Effector CD4-positive, alpha-beta T cell (primary cell): ENCODE measurements at places on chromosomes 6 and 20.

GRCh38 chr20:51608061-51608460, 65.5 kb upstream of the NFATC2 start:
- DNase-seq = no peak

DNA sequence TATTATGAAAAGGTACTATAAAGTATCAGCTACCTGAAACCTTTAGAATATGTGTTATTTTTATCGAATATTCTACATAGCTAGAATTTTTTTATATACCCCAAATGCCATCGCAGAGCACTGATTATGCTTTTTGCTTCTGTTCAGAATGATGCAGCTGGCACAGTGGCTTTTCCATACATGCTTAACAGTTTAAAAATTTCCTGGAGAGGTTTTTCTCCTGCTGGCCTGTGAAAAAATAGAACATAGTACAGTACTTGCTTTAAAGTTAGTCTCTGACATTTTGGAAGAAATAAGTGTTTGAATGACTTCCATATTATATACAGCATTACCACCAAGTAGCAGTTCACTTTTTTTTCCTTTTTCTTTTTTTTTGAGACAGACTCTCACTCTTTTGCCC, 5.3 kb downstream of the DOP1A start:
- DNase-seq = no peak

DNA sequence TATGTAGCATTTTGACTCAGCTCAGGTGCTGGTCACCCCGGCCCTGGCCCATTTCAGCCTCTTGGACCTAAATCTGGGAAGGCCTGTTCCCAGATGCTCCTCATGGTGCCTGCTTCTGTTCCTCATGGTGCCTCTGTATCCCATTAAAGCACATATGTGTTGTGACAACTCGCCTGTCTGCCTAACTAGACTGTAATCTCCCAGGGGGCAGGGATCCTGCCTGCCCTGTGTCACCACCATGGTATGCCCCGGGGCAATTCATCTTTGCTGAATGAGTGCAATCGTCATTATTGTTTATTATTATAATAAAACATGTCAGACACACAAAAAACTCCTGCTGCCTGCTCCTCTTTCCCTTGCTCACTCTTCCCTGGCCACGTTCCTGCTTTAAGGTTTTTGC, 62.0 kb downstream of the ZFP64 start:
- DNase-seq = no peak

DNA sequence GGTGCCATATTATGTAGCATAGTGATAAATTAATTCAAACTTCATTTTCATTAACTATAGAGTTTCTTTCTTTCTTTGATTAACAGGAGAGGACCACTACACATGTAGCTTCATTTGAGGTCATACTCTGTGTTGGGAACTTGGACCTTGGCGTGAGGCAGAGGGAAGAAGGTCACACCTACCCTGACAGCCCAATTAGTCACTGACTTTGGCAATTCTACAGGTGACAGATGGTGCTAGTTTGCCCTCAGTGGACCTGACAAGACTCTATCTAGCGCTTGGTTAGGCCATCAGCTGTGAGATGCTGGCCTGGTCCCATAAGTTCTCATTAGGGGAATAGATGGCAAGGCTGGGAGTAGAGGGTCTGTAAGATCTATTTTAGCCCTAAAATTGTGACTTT, 14.2 kb downstream of the SLX4IP start:
- DNase-seq = no peak

DNA sequence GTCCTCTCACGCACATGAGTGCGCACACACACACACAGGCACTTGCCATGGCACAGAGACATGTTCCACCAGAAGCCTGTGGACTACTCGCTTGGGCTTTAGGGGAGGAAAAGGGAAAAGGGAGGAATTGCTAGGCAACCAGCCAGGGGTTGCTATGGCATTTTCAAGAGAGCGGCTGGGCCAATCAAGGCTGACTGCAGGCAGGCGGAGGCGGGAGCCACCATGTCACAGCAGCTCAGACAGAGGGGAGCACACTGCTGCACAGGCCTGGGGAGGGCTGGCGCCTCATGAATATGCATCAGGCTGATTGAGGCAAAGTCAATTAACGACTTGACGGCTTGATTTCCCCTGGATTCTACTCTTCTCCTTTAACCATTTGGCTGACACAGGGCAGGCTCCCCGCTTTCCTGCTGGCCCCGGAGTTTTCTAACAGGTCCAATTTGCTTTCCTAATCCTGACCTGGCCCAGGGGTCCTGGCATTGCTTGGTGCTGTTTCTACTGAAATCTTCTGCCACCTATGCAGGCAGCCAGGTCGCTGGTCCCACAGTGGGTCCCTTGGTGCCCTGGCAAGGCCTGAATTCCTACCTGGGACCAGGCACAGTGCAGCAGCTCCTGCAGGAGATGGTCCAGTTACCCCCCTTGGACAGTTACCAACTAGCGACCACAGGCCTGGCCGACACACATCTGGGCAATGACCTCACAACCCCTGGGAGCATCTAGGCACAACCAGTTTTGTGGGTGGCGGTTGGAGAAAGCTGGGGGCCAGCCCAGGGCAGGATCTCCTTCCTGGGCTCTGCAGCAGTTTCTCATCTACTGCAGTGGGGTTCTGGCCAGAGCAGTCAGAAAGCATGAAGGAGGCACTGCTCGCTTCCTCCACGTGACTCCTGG, 52.1 kb downstream of the YTHDF1 start:
- DNase-seq = no peak

DNA sequence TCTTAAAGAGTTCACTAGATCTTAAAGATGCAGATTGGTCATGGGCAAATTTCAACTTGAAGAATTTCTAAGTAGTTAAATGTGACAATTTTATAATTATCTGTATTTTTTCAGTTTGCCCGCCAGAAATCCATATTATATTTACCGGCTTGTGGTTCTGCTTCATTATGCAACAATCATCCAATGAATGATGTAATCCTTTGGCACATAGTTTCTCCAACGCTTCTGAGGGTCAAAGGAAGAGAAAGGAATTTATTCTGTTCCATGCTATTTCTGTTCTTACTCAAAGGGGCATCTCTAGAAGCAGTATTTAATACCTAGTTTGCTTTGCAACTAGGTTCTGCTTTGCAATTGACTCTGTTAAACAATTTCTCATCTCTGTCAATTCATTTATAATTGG, 359.3 kb upstream of the PLCB4 start:
- no peak for DNase-seq

DNA sequence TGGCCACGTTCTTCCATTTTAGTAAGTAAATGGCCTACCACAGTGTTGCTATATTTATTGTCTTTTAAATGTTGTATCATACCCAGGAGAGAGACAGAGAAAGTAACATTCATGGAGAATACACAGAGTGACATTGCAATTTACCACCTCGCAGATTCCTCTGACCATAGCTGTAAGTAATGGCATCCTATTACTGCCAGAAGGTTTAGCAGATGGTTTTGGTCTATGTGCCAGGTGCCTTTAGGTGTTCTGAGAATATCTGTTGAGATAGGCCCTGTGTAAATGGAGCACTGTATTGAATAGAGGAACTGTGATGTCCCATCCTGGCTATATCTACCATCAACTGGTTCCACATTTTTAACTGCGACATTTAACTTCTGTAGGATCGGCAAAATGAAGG, 559.6 kb downstream of the KIF16B start:
- no peak for DNase-seq

GRCh38 chr6:29559524-29560287, at the start of gene UBD:
Gene UBD (minus strand): TSS chr6:29559732. CDS start chr6:29559701, 31 bp downstream.
- DNase-seq = no peak

- DNase-seq = no peak
Observed at GRCh38 chr20:19427913-19428312, 215.5 kb downstream of the SLC24A3 start.

GRCh38 chr6:105196076-105196475, 16.3 kb upstream of the POPDC3 start:
- no peak for DNase-seq

DNA sequence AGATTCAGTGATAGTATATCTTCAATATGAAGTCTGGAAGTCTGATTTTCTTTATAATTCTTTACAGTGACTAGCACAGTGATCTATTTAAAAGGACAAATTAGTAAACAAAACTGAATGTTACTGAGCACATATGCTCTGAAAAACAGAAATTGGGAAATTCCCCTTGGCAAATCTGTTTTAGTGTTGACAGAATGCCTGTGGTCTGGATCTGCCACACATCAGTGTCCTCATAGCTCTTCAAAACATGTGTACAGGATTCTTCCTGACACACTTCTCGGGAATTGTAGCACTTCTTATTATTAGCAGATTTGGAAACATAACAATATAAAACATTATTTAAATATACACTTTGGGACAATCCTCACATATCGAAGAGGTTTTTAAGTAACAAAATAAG, 354.3 kb downstream of the COL12A1 start:
- no peak for DNase-seq
